ENCODE measurements at places on chromosomes 16 and 17.

DNA sequence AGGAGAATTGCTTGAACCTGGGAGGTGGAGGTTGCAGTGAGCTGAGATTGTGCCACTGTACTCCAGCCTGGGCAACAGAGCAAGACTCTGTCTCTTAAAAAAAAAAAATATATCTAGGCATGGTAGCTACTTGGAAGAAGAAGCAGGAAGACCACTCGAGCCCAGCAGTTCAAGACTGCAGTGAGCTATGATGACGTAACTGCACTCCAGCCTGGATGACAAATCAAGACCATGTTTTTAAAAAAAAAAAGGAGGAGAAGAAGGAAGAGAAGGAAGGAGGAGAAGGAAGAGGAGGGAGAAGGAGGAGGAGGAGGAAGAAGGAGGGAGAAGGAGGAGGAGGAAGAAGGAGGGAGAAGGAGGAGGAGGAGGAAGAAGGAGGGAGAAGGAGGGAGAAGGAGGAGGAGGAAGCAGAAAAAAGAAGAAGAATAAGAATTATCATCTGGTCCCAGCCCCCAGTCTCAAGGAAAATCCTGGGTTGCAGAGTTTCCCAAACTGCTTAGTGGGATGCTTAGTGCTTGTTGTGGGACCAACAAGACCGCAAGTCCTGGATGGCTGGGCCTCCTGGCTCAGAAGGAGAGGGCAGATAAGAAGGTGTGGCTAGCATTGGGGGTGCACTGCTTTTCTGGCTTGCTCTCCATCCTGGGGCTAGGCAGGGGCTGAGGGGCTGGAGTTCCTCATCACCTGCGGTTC, 3.7 kb upstream of the DRC7 start:
- DNase-seq, result no peak

DNA sequence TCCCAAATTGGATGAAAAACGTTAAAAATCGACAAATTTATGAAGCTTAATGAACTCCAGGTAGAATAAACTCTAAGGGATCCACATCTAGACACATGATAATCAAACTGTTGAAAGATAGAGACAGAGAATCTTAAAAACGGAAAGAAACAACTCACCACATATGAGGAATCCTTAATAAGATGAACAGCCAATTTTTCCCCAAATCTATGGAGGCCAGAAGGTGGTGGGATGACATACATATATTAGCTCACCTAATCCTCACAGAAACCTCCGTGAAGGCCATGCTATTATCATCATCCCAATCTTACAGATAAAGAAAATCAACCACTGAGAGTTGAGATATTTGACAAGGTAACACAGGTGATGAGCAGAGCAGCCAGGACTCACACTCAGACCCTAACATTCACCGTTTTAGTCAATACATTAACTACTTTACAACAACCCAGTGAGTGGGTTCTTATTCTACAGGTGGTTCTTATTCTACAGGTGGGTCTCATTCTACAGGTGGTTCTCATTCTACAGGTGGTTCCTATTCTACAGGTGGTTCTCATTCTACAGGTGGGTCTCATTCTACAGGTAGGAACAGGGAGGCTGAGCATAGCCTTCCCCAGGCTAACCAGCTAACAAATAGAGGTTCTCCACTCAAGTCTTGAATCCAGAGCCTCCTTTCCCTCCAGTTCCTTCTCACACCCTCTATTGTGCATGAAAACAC, 4.8 kb downstream of the CACNG1 start:
- DNase-seq, result no peak

GRCh38 chr17:40419559-40420331, 2.0 kb upstream of the TOP2A start:
- no peak for DNase-seq

GRCh38 chr17:37701496-37701898, 43.4 kb downstream of the HNF1B start:
- DNase-seq, result peak; percentile 68

- DNase-seq, result no peak
Measured at GRCh38 chr17:81667754-81668153, 1.2 kb downstream of the CCDC137 start.

DNA sequence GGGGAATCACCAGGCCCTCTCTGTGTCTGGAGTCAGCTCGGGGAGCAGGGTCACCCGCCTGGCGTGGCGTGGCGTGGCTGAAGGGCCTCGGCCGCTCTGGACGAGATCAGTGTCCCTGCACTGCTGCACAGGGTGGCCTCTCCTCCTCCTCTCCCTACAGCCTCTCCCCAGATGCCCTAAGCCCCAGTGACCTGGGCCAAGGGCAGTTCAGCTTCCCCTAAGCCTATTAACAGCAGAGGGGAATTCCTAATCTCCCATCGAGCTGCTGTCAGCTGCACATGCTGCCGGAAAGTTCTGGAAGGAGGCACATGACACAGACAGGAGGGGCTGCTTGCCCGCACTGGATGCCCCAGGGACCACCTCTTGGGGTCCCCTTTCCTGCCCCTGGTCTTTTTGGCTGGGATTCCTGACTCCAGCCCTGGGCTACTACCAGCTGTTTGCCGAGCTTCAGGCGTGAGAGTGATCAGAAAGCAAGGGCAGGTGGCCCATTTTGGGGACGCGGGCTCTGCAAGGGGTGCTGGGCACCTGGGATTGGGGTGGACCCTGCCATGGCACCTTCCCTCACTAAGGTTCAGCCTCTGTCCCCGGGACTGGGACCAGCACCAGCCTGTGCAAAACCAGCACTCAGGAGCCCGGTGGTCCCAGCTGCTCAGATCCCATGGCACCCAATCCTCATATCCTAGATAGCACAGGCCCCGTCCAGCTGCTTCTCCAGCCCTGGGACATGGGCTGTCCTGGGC, 794 bp downstream of the PDE6G start:
- no peak for DNase-seq
